A549 (cell line): ENCODE measurements at places on chromosomes 12 and 14.

- DNase-seq, result no peak
Observed at GRCh38 chr12:116127859-116128258, 149.6 kb downstream of the MED13L start.

- DNase-seq, result no peak
Observed at GRCh38 chr12:116674643-116675183, 63.2 kb downstream of the SPRING1 start.

DNA sequence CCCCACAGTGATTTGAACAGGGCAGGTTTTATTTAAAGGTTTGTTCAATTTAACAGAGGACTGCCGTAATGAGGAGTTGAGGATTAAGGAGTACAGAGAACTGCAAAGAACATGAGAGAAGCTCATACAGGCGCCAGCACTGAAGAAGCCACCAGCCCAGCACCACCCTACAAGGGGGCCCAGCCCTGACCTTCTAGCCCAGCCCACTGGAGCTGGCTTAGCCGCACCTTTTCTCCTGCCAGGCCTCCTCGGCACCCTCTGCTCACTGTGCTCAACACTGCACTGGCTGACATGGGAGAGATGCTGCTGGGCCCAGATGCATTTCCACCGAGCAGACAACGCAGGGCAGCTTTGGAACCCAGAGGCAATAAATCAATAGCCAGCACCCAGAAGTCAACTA is 36.5 kb upstream of the SFSWAP start:
- no peak for DNase-seq

DNA sequence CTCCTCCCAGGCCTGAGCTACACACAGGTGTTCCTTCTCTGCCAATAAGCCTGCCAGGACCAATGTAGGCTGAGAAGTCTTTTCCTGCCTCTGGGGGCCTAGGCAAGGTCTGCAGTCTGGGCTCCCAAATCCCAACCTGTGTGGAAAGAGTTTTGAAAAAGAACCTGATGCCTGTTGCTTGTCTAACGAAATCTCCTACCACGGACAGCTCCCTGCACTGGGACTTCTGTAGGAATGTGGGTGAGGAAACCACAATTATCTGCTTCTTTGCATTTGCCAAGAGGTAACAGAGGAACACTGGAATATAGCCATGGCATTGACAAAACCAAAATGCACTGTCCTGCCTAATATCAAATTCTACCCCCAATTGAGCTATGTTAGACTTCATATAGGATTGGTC is 877.0 kb upstream of the TMEM132C start:
- peak; percentile 6 for DNase-seq

DNA sequence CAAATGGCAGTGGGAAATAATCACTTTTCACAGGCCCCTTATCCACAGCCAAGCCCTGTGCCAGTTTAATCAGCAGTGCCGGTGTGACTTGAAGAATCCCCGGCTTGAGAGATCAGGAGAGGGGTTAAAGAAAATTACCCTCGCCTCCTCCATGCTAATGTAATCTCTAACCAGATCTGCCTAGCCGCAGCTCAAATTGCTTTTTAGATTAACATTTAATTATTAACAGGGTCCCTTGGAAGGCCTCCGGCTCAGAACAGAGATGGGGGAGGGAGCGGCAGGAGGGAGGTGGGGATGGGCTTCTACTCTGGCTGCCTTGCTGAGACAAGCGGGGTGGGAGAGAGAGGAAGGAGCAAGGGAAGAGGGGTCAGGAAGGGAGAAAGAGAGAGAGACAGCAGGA is 24.0 kb downstream of the FAM222A start:
- no peak for DNase-seq

DNA sequence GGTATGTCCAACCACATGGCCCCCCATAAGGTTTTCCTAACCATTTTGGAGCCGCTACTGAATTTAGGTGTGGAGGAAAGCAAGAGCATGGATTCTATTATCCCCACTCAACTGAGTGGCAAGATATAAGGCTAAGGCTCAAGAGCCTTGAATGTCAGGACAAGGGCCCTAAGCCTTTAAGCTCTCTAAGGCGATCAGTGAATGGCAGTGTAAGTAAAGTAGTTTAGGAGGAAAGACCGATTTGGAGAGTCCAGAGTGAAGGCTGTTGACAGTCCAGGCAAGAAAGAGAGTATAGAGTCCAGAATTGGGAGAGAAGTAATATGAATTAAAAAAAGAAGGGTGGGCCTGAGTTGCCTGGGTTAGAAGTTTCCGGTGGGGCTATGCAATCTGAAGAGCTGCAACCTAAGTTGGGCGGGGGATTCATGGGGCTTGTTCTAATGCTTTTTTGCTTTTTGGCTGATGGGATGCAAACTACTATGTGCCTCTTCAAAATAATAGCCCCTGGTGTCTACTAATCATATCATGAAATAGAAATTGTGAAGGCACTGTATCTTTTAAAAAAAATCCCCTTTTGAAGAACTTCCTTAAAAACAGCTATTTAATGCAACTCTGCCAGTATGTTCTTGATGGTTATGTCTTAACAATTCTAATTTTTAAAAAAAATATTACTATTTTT is at the start of gene SPIC:
Gene SPIC, plus strand, starts transcription at position 626 of the 676 bp plus-strand sequence. CDS start 1,569 bp downstream, outside the sequence.
- no peak for DNase-seq

DNA sequence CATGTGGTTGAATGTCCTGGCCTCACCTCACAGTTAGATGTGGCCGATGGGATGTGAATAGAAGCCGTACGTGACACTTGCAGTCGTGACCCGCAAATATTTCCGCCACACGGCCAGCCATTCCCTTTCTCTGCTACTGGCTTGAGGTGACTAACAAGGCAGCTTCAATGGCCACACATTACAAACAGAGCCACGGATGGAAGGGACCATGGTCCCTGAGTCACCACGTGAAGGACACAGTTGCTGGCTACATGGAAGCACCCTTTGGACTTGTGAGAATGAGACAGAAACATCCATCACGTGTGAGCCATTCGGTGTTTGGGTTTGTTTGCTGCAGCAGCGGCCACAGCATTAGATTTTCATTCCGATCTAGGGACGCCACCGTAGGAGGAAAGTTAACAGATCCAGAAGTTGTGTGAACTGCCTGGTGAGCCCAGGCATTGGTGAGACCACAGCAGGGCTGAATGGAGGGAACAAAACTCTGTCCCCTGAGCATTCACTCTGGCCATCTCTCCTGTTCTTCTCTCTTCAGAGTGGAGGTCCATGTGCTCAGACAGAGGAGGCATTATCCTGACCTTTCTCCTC is 33.5 kb upstream of the ADGRD1 start:
- DNase-seq, result no peak

DNA sequence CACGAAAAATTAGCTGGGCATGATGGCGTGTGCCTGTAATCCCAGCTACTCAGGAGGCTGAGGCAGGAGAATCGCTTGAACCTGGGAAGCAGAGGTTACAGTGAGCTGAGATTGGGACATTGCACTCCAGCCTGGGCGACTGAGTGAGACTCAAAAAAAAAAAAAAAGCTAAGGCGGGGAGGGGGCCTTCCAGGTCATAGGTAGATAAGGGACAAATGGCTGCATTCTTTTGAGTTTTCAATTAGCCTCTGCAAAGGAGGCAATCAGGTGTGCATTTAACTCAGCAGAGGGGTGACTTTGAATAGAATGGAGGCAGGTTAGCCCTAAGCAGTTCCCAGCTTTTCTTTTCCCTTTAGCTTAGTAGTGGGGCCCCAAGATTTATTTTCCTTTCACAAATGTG is 743 bp upstream of the AACS start:
- no peak for DNase-seq

DNA sequence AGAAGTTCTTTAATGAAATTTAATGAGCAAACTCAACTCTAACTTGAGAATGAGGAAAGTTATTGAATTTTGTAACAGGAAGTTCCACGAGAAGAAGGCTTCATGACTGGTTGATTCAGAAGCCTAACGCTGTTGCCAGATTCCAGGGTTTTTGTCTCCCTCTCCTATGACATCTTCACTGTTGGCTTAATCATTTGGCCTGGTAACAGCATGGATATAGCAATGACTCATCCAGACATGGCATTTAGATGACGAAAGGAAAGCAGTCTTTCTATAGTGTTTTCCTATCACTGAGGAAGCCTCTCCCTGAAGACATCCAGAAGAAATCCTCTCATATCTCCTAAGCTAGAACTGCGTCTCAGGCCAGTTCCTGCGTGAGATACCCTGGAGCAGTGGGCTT is 9.4 kb upstream of the KCNA1 start:
- no peak for DNase-seq

DNA sequence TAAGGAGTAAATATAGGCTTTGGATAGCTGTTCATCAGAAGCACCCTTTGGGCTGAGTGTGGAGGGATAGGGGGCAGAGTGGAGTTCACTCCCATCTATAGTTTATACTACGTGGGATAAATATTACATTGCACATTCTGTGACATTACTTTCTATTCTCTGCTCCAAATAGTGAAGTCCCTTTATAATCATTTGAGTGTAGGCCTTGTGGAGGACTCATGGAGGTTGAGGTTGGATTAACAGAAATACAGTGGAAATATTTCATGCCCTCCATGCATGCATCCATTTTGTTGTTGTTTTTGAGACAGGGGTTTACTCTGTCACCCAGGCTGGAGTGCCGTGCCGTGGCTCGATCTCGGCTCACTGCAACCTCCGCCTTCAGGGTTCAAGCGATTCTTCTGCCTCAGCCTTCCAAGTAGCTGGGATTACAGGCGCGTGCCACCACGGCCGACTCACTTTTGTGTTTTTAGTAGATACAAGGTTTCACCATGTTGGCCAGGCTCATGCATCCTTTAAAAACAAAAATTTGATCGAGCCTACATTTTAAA is 1.4 kb downstream of the CHPT1 start:
- peak; percentile 54 for DNase-seq

DNA sequence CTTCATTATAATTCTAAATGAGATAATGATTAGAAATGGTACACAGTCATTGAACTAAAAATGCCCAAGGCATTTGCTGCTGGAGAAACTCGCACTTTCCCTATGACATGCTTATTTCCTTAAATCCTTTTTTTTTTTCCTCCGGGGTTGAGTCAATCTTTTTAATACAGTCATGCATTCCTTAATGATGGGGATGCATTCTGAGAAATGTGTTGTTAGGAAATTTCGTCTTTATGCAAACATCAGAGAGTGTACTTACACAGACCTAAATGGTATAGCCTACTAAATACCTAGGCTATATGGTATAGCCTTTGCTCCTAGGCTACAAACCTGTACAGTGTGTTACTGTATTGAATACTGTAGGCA is 29.8 kb upstream of the DACT1 start:
- DNase-seq, result no peak

DNA sequence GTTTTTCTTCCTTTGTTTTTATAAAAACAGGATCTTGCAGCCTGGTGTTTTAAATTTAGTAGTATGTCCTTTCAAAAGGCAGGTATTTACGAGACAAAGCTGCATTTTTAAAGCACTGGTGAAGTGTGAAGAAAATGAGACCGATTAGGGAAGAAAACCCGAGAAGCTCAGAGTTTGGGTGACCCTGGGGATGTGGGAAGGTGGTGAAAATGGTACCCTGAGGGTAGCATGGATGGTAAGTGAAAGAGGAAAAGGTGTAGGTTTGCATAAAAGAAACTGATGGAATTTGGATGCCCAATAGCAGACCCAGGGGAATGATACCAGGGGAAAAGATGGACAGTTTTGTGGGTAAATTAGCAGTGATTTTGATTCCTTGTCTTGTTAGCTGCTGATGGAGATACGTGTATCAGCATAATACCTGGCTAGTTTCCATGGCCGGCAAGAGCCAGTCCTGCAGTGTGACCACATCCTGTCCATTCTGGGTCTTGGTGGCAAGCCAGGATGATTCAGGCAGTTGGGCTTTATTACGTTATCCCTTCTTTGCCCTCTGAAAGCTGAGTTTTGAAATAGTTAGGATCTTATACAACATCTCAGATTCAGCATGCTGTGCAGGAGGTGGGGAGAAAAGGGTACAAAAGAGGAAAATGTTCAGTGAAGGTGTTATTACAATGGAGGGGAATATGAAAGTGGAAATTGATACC is 8.9 kb downstream of the BICD1 start:
- DNase-seq, result peak; percentile 89
